ENCODE measurements at places on chromosomes 5 and 9. TPM values are rescaled to one million over a fixed set of nuclear protein-coding genes. Genes with fewer than 3 reads are reported as not detected.

The HEMGN gene
- not detected for polyA plus RNA-seq

The SPIN1 gene
- 32.6 TPM for polyA plus RNA-seq

The IFNK gene
- polyA plus RNA-seq = not detected

GRCh38 chr5:60453186-60453976 is 246.6 kb downstream of the DEPDC1B start:
- H3K4me1 ChIP-seq = peaks cover 22% of the 10 kb centered on the region
- DNase-seq = no peak

DNA sequence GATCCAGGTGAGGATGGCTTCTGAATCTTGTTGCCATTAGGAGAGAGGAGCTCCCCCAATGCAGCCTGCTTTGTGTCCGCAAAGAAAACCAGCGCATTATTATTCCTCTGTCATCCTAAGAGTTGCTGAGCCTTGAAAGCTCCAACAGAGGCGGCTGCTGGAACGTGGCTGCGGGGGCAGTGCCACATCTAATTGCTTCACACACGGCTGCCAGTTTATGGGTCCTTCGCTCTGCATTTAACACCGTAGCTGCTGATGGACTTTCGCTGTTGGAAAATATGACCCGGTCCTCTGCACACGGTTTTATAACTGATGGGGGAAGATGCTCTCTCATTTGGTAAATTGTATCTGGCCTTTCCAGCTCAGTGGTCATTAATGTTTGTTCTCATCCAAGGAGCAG is 38.0 kb downstream of the ZNF622 start:
- H3K27me3 ChIP-seq = peaks cover 31% of the 10 kb centered on the region
- H3K27ac ChIP-seq = no peak overlapping the region
- H3K36me3 ChIP-seq = no peaks in the 10 kb centered on the region

GRCh38 chr5:170584450-170585058 is 80.7 kb downstream of the KCNIP1 start:
- H3K4me3 ChIP-seq = no peak overlapping the region
- H3K4me1 ChIP-seq = no peaks in the 10 kb centered on the region
- H3K27me3 ChIP-seq = peaks cover 24% of the 10 kb centered on the region
- H3K27ac ChIP-seq = no peak overlapping the region
- H3K36me3 ChIP-seq = no peaks in the 10 kb centered on the region

DNA sequence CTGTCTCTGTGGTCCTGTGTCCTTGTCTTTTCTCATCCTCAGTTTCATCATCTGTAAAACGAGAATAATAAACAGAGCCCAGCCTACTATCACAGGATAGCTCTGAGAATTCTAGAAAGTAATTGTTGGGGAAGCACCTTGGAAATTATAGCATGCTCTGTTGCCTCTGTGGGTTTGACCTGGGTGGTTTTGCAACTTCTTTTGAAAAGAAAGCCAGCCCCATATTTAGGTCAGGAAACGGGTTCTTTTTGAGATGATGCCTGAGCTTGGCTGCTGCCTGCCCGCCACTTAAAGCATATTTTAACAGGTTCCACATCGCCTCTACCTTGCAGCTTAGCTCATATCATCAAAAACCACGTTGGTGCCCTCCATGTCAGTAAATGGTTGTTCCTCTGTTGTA is 111.1 kb downstream of the TLR4 start:
- H3K27ac ChIP-seq = no peak overlapping the region
- H3K27me3 ChIP-seq = peaks cover 41% of the 10 kb centered on the region
- H3K4me3 ChIP-seq = no peak overlapping the region
- H3K4me1 ChIP-seq = peaks cover 16% of the 10 kb centered on the region

GRCh38 chr5:66814146-66814991 is 218.2 kb downstream of the MAST4 start:
- peak; percentile 11 for DNase-seq
- H3K27ac ChIP-seq = no peak overlapping the region
- no peaks in the 10 kb centered on the region for H3K36me3 ChIP-seq

DNA sequence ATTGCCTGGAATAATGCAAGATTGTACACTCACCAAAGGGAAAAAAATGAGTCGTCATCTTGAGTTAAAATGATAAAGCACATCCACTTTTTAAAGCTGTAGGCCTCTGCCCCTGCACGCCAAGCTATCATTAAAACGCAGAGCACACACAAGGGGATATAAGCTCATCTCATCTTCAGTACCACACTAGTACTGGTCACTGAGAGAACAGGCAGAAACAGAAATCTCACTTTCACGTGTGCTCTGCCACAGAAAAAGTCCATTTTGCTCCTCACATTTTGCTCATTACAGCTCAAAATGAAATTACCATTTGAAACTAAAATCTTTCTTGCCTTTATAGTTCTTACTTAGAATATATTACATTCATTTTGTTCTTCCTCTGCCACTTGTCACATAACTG is 99.2 kb upstream of the SLC30A5 start:
- H3K27me3 ChIP-seq = peaks cover 29% of the 10 kb centered on the region
- H3K27ac ChIP-seq = no peak overlapping the region
- no peak overlapping the region for H3K4me3 ChIP-seq
- H3K4me1 ChIP-seq = no peaks in the 10 kb centered on the region
- no peak for DNase-seq

DNA sequence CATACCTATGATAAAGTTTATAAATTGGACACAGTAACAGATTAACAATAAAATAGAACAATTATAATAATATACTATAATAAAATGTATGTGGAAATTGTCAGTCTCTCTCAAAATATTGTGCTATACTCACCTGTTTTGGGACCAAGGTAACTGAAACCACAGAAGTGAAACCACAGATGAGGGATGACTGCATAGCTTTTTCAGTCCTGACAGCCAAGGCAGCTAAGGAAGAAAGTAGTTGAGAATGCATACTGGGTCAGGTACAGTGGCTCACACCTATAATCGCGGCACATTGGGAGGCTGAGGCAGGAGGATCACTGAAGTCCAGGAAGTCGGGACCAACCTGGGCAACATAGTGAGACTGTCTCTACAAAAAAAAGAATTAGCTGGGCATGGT is 8.9 kb downstream of the SRP19 start:
- H3K4me1 ChIP-seq = peaks cover 4% of the 10 kb centered on the region
- no peak for DNase-seq
- H3K27ac ChIP-seq = no peak overlapping the region
- H3K4me3 ChIP-seq = no peak overlapping the region
- H3K36me3 ChIP-seq = no peaks in the 10 kb centered on the region
